ENCODE measurements at places on chromosomes 7 and 10.

- DNase-seq: no peak
These were observed 252.0 kb downstream of the TCF7L2 start for GRCh38 chr10:113202011-113202410.

DNA sequence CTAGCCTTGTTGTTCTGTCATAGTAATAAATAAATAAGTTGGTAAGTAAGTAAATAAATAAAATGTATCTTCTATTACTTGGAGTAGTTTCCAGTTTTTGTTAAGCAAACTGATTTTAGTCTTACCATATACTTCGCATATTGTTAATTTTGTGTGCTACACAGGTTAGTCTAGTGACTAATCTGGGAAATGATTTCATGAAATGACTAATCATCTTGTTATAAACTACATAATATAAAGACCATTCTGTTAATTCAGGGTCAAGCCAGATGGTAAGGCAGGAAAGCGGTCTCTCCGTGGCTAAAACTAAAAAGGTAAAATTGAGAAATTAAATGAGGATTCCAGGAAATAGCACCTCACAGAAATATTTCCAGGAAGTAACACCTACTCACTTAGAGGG is 58.5 kb upstream of the FOXP2 start:
- DNase-seq: no peak

DNA sequence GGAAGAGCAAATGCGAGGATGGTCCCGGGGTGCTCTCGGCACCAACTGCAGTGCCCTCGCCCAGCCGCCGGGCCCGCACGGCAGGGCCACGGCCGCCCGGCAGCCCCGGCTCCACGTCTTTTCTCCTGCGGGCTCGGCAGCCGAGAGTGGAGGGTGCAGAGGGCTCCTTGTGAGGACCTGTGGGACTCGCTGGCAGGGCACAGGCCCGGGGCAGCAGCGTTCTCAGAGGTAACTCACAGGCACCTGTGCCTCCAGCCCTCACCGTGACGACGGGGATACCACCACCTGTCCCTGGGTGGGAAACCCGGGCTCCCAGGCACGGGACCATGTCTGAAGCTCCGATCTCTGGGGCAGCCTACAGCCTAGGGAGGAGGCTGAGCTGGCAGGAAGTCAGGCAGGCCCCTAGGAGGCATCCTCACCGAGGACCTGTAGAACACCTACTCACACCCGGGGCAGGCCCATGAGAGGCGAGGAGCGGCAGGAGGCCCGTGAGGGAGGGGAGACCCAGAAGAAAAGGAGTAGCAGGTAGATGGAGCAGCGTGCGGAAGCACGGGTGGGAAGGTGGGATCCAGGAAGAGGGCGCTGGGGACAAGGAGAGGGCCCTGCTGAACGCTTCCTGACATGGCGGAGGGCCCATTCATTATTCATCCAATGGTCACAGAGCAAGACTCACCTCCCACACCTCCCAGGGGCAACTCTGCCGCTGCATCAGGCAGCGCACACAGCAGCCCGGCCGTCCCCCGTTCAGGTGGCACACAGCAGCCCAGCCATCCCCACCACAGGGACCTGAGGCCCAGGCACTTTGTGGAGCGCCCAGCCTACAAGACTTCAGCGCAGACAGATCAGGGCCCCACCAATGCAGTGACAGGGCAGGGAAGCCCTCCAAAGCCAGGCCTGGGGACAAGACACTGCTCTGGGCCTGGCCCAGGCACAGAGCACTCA is 244.9 kb downstream of the MAD1L1 start:
- no peak for DNase-seq

GRCh38 chr10:79238158-79238520 is 109.1 kb upstream of the PPIF start:
- no peak for DNase-seq

DNA sequence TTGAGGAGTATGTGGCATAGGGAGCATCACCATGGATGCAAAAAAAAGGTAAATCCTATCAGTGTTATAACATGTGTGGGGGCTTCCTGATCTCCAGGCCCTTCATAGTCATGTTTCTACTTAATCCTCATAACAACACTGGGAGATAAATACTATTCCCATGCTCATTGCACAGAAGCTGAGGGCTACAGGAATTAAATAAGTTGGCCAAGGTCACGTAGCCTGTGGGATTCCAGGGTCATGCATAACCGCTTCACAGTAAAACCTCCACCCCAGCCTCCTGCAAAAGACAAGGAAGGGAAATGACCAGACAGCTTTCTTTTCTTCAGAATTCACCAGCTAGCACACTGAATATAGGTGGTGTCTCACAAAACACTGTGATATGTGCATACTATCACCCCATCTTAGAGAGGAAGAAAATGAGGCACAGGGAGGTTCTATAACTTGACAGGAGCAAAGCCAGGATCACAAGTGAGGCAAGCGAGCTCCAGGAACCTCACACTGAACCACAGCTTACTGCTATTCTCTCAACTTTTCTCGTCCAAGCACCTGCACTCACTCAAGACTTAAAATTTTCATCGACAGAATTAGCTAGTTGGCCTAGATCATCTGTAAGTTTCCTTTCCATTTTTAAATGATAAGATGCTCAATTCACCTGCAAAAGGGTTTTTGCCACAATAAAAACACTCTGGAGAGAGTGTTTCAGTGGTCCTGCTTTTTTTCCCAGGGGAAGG is 13.4 kb downstream of the JAZF1 start:
- no peak for DNase-seq

DNA sequence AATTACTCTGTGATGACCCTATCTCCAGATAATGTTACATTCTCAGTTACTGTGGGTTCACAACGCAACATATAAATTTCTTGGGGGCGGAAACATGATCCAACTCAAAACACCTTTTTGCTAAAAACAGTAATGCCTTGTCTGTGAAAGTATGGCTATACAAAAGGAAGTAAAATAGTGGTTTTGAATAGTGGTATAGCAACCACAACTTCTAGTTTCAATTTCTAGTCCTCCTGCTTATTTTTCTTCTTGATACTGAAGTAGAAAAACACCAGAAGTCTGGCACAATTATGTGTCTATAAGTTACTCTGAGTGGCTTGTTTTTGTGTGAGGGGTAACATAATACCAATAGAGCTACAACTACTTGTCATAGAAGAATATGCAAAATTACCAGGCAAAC is 21.5 kb upstream of the ZNF800 start:
- DNase-seq: peak; percentile 87

GRCh38 chr10:75707080-75707840 is 275.8 kb downstream of the LRMDA start:
- no peak for DNase-seq

DNA sequence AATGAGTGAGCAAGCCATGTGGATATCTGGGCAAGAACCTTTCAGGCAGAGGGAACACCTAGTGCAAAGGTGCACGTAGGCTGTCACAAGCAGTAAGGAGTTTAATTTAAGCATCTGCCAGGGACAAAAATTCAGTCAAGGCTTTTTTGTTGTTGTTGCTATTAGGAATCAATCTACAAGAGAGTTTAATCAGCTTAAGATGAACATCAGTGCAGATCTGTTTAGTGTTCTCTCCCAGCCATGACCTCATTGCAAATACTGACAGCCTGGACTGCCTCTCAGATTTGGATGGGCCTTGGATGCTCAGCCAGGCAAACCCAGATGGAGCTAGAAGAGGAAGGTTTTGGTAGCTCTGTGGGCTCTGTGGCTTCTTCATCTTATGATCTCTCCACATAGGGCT is 3.3 kb upstream of the GLCCI1 start:
- no peak for DNase-seq

GRCh38 chr7:142629588-142630260 is 119.5 kb upstream of the PRSS1 start:
- DNase-seq: no peak

GRCh38 chr7:118087126-118087525 is 96.8 kb upstream of the LSM8 start:
- DNase-seq: no peak

DNA sequence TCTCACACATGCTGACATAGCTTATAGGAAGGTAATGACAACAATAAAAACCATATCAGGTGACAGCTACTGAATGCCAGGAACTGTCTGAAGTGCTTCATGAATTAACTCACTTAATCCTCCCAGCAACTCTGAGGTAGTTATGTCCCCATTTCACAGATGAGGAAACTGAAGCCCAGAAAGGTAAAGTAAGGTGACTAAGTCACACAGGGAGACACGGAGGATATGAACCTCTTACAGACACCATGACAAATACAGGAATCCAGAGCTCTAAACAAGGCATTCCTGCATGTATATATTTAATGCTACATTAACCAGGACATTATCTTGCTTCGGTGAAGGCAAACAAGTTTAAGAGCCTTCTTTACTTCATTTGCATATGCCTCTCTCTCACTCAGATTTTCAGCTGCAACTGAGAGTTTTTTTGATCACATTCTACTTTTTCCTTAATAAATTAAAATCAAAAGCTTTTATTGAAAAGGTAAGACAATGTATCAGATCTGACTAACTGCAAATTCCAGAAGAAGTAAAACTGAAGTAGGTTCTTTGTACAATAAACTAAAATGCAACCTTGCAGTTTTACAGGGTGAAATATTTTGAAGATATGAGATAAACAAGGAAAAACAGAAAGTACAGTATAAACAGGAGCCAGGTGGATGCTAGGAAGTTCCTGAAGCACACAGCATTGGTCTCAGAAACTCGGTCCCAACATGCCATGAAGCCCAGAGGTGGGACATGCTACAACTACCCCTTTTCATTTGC is 79.5 kb downstream of the SGMS1 start:
- no peak for DNase-seq

- DNase-seq: peak; percentile 43
These were observed 269.1 kb downstream of the SUGCT start for GRCh38 chr7:40403703-40404476.

- DNase-seq: no peak
These were observed 32.1 kb downstream of the VWC2 start for GRCh38 chr7:49805371-49806007.

GRCh38 chr7:90709501-90710465 is 113.7 kb downstream of the CDK14 start:
- no peak for DNase-seq

- DNase-seq: no peak
These were observed 75.3 kb downstream of the CALN1 start for GRCh38 chr7:72336632-72337389.

DNA sequence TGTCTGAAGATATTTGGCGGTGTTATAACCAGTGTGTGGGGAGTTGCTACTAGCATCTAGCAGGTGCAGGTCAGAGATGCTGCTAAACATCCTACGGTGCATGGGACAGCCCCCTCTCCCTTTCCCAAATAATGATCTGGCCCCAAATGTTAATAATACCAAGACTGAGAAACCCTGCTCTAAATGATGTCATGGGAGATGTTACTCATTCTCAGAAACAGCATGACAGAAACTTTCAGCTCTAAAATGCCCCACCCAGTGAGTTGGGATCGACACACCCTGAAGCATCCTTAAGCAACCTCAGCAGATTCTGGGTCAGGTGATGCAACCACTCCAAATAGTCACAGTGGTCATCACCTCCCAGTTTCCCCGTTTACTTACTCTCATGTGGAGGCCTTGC is 108.8 kb upstream of the MPP7 start:
- no peak for DNase-seq

DNA sequence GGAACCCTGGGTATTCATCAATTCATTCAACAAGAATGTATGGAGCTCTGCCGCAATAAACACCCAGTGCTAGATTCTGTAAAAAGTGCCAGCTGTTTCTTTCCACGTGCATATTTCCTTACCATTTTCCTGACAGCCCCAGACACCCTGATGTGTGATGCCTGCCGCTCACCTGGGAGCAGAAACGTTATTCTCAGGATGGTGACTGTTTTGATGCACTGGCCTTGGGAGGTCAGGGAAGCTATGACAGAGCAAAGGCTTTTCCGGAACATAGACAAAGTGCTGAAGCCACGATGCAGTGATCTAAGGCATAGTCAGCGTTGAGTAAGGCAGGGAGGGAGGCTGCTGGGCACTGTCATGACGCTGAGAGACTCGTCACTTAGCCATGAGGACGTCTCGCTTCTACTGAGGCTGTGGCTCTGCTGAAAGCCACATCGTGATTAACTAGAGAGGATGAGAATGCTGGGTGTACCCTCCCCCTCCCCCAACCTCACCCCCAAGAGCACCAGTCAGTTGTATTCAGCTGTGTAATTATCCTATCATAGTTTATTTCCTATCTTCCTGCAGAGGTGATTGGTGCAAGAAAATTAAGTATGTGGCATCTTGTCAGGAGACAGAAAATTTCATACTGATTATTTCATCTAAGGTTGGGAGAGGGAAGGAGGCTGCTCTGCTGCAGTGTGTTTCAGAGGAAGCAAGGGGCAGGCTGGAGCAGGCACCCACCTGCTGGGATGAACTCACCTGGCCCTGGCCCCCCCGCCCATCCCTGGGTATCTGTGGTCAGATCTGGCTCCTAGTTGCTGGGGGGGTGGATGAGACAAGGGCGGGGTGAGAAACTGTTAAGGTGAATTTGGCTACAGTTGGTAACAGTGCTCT is 48.8 kb upstream of the SMNDC1 start:
- DNase-seq: no peak

DNA sequence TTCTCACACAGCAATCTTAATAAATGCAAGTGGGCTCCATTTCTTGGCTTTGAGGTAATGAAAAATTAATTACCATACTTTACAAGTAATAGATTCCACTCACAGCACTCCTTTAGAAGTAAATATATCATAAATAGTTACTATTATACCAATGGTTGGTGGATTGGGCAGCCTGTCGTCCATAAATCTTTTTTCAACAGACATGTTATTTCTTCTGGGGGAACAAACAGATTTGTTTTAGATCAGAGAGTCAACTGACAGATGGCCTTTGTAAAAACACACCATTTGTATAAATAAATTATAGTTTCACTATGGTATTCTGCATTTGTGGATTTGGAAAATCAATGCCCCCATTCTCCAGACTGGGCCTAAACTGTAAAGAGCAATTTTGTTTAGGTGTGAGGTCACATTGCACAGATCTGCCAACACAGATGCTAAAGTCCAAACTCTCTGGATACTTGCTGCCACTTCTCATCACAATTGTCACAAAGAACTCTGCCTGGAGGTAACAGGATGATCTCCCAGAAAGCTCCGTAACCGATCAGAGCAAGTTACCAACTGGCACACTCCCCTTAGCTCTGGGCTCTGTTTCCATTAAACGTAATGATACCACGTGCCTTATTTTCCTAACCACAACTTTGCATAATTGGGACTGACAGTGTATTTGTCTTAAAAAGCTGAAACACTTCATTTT is 4.5 kb upstream of the MACROH2A2 start:
- no peak for DNase-seq

GRCh38 chr7:50826371-50827172 is 43.9 kb upstream of the GRB10 start:
- peak; percentile 91 for DNase-seq

DNA sequence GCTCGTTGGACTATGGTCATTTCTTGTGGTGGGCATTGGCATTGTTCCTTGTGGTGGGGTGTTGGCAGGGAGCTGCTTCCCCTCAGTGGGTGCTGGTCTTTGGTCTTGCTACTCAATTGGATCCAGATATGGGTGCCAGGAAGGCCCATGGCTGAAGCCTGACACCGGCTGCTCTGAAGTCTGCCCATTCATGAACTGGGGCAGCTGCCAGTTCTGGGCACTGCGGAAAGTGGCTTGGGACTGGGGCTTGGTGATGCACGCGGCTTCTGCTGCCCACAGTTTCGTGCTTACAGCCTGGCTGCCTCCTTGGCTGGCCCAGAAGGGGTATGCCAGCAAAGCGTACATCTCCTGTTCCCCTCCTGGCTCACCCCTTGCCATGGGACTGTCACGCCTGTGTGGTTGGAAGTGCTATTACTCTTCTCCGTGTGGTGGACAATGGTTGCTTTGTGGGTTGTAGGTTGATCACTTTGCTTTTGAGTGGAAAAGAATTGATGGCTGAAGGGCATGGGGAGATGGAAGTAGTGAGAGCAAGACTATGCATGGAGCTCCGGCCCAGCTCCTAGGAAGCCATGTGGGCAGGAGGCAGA is 54.7 kb downstream of the ADAMTS14 start:
- no peak for DNase-seq
